Stomach (tissue), 19 donors: ENCODE measurements at places on chromosomes 13 and 19. TPM values are rescaled to one million over a fixed set of nuclear protein-coding genes. Genes with fewer than 3 reads are reported as not detected.

GRCh38 chr19:38912600-38913514 lies 871 bp upstream of the CCER2 start:
- DNase-seq, result no peak

Gene TNNT1
- total RNA-seq, result 1.1 TPM

DNA sequence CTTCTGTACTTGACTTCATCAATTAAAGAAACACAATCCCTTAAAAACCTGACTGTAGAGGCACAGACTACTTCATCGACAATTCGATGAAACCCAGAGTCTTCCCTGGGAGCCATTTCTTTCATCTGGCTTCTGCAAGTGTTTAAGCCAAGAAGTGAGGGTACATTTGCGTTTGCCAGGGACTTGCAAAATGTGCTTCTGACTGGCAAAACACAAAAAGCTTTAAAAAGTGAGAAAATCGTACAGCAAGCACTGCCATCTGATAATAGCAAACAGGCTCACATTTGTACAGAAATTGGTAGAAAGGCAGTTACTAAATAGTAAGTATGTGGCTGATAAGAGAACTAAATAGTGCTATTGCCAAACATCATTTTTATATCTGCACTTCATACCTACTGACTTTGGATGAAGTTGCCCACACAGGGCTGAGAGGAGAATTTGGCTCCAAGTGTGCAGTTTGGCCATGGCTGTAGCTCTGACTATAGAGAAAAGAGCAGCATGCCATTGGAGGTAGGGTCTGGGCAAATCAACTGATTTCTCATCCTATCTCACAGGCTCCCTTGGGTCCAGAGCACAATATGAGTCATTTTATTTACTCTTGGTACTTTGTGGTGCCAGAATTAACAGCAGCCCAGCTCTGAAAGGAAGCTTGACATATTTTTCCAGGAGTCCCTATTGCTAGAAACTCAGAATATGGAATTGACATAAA lies 358.1 kb downstream of the OXGR1 start:
- no peak for DNase-seq

DNA sequence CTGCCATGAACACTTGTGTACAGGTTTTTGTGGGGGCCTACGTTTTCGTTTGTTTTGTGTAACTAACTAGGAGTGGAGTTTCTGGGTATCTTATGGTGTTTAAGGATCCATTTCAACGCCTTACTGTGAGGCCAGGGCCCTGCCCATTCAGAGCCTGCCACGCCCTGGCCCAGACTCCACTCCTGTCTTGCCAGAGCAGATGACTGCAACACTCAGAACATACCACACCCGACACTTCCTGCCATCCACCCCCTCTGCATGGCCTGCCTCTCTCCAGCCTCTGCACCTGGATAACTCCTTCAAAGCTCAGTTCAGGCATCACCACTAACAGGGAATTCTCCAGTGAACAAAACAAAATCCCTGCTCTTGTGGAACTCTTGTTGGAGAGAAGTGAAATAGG lies 43.2 kb downstream of the RGCC start:
- no peak for DNase-seq

Gene RASL11A
- 5.8 TPM for total RNA-seq

Gene PLIN5
- 37.8 TPM for total RNA-seq

Gene ARHGAP45
- total RNA-seq, result 14.3 TPM

DNA sequence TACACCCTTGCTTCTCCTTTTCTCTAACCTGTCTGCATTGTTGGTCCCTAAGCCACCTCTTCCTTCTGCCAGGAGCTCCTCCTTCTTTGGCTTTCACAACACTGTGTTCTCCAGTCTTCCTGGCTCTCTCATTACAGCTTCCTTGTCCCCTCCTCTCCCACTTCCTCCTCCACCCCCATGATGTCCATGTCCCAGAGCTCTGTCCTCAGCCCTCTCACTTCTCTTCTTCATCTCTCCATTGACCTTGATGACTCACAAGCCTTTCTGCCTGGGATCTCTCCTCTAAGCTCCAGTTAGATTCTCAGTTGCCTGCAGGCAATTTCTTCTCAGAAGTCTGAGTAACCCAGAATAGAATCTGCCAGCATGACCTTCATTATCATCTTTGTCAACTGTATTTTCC lies 100.3 kb upstream of the WASF3 start:
- no peak for DNase-seq

DNA sequence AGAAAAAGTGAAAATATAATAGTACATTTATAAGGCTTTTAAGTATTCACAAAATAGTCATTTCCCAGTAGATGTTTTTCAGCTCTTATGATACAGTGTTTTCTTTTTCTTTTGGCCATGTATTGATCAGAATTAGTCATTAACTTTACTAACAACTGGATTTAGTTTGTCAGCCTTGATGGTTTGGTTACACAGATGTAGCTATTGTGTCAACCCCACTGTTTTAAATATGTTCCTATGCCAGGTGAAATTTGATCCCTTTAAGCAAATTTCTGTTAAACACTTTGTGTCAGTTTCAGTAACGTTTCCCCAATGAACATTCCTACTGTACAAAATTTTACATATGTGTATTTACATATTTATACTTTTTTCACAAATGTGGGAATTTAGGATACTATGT lies 261.5 kb upstream of the STARD13 start:
- DNase-seq, result no peak
